ENCODE measurements at places on chromosomes 11 and 22. TPM values are rescaled to one million over a fixed set of nuclear protein-coding genes. Genes with fewer than 3 reads are reported as not detected.

DNA sequence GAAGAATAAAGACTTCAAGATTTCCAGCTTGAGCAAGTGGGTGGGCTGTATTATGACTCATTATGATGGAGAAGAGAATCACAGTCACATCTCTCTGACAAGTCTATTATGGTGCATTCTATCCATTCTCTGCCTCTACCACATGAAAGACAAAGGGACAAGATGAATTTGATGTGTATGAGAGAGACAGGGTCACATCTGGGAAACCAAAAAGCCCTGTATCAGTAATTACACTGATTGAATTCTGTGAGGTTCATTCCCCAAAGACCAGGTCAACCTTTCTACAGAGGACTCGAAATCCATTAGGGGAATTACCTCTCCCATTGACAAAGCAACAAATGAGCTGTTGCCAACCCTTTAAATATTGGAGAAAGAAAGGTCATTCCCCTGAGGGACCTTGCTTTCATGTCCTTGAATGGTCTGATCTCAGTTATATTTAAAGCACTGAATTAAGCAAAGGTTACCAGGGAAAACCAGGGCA is 109.6 kb downstream of the USP35 start:
- DNase-seq = no peak

- no peak for DNase-seq
Measured at GRCh38 chr11:16292167-16292859, 64.0 kb downstream of the SOX6 start.

DNA sequence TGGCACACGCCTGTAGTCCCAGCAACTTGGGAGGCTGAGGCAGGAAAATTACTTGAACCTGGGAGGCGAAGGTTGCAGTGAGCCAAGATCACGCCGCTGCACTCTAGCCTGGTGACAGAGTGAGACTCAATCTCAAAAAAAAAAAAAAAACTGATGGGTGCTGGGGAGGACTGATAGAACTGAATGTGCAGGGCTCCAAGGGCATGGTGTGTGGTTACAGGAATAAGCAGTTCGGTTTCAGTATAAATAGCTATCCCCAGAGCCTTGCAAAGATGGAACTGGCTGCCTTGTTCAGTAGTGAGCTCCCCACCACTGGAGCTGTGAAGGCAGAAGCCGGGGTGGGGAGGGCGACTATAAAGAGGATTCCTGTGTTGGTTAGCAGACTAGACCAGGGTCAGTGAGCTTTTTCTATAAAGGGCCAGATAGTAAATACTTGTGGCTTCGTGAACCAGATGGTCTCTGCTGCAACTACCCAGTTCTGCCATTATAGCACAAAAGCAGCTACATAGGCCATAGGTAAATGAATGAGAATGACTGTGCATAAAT is 5.9 kb downstream of the TOM1 start:
- DNase-seq = no peak

DNA sequence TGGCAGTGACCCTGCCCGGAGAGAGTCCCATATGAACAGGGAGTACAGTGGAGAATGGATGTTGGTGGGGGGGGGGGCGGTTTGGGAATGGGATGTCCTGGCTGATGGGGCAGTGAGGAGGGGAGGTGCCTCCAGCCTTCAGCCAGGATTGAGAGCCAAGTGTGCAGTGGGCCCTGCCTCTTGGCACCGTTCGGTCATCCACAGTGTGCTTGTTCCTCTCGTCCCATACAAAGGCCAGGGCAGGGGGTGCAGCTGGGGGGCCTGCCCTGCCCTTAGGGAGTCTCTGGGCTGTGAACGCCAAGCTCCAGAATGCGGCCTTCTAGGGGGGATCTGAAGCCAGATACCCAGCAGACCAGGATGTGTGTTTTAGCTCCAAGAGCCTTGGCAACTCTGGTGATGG is 34.0 kb downstream of the KCNC1 start:
- no peak for DNase-seq

ASPHD2 gene
- total RNA-seq = 7.0 TPM

DNA sequence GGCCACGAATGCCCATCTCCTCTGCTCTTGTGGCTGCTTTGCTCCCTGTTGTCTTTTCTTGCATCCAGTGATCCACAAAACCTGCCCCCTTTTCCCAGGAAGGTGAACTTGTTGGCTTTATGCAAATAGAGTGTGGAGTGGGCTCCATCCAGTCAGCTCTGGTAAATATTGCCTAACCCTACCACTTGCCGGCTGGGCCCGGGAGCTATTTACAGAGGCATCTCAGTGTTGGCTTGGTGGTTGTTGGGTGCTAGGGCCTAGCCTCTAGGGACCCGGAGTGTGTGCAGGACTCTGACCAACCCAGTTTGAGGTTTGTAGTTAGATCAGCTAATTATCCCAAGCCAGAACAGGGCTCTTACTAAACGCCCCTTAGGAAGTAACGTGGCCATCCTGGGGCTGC is 40.8 kb upstream of the TLCD5 start:
- DNase-seq = no peak
